ENCODE measurements at places on chromosomes 16 and 17.

DNA sequence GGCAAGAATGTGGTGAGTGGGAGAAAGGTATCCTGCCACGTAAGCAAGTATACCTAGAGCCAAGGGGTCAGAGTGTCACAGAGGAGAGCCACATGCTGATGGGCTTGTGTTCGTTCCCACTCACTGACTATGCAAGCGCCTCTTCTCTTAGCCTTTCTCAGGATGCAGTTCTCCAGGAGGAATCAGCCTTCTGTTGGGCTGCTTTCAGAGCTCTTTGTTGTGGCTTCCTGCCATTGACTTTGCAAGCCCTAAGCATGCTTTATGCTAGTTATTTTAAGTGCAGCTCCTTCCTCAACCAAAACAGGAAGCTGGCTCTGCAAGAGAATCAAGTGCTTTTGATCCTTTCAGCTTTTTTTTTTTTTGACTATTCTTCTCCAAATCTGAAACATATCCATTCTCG, 66.6 kb downstream of the SIAH1 start:
- DNase-seq: no peak

DNA sequence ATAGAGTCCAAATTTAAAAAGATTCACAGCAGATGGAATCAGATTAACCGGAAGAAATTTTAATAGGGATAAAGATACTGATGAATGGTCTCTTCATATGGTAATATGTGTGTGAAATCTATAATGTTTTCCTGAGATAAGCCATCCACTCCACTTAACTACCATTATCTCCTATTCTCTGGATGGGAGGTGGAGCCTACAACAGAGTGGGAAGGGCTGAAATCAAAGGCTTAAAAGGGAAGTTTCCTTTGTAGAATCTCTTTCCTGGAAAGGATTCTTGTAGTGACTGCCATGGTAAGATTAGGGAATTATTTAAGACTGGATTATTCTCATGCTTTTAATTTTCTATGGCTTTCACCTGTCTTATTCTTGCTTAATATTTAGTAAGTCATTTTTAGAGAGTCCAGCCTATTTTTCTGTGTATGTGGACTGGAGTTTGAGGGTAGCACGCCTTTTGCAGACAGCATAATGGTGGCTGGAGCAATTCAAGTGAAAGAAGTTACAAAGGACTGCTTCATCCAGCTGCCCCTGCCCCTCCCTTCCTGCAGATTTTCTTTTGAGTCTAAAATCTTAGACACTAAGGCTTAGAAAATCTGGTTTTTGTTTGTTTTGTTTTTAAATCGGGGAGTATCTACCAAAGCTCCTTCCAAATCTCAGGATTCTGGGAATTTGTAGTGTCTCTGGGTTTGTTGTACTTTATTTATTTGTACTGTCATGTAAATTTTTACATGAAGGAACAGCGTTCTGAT, 26.5 kb downstream of the KAT7 start:
- DNase-seq: no peak

DNA sequence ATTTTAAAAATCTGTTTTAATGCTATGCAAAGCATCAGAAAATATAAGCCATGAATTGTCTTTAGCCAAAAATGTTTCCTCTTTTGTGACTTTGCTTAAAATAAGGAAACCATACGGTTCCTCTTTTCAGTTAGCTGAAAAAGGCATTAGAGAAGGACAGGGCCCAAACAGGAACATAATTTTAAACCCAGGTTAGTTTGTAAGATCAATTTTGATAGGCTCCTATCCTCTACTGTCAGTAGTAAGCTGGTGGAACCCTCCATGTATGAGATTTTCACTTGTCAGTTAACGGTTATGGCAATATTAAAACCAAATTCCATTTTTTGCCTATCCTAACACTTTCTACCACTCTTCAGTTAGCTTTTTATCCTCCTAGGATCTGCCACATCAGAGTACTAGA, 4.3 kb downstream of the EVI2B start:
- DNase-seq: no peak

- DNase-seq: no peak
Observed at GRCh38 chr17:29585080-29585751, 4.2 kb downstream of the GIT1 start.

- DNase-seq: no peak
Observed at GRCh38 chr16:30715750-30716445, 16.9 kb downstream of the SRCAP start.

- no peak for DNase-seq
Observed at GRCh38 chr16:57239107-57239506, 6.0 kb upstream of the ARL2BP start.
